Neural progenitor cell (in vitro differentiated cells): ENCODE measurements at places on chromosomes 1 and 21. TPM values are rescaled to one million over a fixed set of nuclear protein-coding genes. Genes with fewer than 3 reads are reported as not detected.

Gene CYP2J2
- 0.07 and 0.19 TPM in 2 replicates for total RNA-seq

Gene PADI1
- total RNA-seq = 0.09 and 0.25 TPM in 2 replicates

Gene SPATA1
- total RNA-seq = 2.5 and 3.3 TPM in 2 replicates

Gene SYPL2
- total RNA-seq = not detected in 2 replicates

Gene OPTC
- total RNA-seq = 0.50 TPM in 1 of 2 replicates, not detected in the other

GRCh38 chr1:39969048-39969447, 14.1 kb downstream of the MFSD2A start:
- no peak for DNase-seq

DNA sequence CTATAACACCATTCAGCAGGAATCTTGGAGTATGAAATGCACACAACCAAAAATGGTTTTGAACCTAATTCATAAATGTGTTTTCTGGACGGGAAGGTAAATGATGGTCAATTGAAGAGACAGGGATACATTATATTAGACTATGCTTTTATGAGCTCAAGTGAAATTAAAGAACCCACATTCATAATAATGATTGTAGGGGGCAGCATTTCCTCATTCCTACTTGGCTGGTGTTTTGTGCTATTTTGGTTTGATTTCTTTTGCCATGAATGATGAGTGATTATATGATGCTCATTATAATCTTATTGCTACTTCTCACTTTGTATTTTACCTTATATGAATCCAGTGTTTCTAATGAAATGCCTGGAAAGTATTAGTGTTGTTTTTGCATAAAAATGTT, 372 bp downstream of the OR2L3 start:
- no peak for DNase-seq
